ENCODE measurements at places on chromosomes 7 and 10.

- no peak for DNase-seq
Measured at GRCh38 chr10:131032329-131033165, 279.0 kb downstream of the TCERG1L start.

DNA sequence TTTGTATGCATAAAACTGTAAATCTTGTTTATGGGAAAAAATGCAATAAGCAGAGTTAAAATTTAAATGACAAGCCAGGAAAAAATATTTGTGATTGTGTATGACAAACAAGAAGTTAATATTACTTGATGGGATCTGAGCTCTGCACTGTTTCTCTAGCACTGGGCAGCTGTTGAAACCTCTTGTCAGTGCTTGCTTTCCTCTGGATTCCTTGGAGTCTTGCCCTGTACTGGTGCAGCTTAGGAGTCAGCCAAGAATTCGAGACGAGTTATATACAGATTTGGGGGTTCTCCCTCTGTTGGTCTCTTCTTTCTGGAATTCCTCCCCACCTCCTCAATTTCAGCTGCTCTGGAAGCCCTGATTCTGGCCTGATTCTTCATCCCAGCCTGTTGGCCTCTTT is 24.3 kb upstream of the OPN4 start:
- no peak for DNase-seq

DNA sequence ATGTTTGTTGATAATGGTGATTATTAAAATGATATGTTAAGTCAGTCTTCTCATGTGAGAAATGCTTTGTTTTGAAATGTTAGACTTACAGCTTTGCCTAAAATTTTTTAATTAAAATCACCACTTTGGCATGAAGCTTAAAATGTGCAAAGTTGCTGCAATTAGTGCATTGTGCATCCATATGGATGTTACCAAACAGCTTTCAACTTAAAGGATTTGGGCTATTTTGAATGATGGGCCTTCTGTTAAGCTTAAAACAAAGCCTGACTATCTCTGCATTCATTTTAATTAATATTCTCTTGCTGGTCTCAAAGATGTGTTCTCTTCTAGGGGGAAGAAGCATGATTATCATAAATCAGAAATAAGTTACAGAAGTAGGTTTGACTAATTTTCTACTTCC is 64.6 kb upstream of the FZD1 start:
- DNase-seq = no peak

DNA sequence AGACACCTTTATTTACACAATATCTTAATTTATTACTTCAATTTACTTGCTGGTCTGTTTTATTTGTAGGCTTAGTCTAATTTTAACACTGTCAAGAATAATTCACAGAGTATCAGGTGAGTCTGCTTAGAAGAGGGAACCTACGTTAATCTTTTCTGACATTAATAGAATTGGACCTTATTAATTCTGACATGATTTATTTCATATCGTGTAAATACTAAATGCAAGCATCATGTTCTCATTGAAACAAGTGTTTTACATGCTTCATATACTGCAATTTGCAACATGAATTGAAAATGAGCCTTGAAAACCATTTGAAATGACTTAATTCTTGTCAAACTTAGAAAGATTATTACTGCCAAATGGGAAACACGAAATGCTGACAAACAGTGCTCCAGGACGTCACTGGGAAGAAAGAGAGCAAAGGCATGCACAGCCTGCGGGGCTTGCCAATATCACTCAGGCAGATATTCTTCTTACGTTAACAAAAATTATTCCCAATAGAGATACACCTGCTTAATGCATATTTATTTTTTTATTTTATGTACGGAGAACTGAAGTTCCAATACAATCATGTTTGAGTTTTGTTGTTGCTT is 282.0 kb upstream of the AKR1E2 start:
- no peak for DNase-seq

GRCh38 chr10:104676874-104677273 is 35.8 kb downstream of the SORCS3 start:
- no peak for DNase-seq

DNA sequence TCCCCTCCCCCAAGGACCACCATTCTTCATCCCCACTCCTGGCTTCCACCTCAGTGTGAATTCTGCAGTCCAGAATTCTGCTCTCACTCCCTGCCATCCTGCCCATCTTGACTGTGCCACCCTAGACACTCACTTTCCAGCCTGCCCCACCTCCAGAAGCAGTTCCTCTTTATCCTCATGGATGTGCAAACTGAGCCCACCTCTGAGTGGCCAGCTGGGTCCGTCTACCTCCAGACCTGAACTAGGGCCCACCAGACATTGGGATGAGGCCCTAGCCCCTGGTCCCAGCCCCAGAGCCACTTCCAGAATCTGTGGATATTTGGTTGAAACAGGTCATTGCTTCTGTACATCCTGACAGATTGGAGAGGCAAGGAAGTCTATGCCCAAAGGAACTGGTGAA is 58.5 kb downstream of the GRID1 start:
- DNase-seq = no peak

- DNase-seq = no peak
Measured at GRCh38 chr7:153406486-153406872, 645.7 kb upstream of the DPP6 start.

DNA sequence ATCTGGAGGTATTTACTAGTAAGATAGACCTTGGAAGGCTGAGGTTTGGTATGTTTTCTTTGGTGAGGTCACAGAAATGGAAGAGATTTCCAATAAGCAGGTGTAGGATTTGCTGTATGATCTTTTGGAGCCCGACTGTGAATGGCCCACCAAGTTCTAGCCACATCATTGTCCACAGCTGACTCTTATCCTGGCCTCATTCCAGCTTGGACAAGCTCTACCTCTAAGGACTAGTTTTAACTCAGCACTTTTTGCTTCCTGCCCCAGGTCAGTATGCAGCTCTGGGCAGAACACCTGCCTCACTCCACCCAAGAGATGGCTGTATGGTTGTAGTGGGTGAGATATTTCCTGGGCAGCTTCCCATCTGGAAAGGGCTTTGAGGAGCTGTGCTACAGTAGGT is 6.1 kb upstream of the CPA4 start:
- no peak for DNase-seq
